ENCODE measurements at places on chromosomes 3 and 15.

- H3K27me3 ChIP-seq, result no peaks in the 10 kb centered on the region
- DNase-seq, result no peak
- no peak overlapping the region for H3K27ac ChIP-seq
- H3K4me1 ChIP-seq, result no peaks in the 10 kb centered on the region
- H3K4me3 ChIP-seq, result no peak overlapping the region
- no peaks in the 10 kb centered on the region for H3K36me3 ChIP-seq
These were observed 221.3 kb upstream of the GAP43 start for GRCh38 chr3:115401851-115402501.

- no peaks in the 10 kb centered on the region for H3K4me1 ChIP-seq
- H3K27me3 ChIP-seq, result no peaks in the 10 kb centered on the region
- no peak for DNase-seq
- no peak overlapping the region for H3K4me3 ChIP-seq
These were observed 181.6 kb downstream of the ROBO1 start for GRCh38 chr3:79586232-79586631.

- DNase-seq, result no peak
- H3K27ac ChIP-seq, result no peak overlapping the region
- H3K4me1 ChIP-seq, result no peaks in the 10 kb centered on the region
- 0 out of 2 replicates have a peak, but pooled peaks cover 3% of the 10 kb centered on the region for H3K36me3 ChIP-seq
- no peaks in the 10 kb centered on the region for H3K27me3 ChIP-seq
These were observed 86.5 kb downstream of the LRRFIP2 start for GRCh38 chr3:37087870-37088269.

DNA sequence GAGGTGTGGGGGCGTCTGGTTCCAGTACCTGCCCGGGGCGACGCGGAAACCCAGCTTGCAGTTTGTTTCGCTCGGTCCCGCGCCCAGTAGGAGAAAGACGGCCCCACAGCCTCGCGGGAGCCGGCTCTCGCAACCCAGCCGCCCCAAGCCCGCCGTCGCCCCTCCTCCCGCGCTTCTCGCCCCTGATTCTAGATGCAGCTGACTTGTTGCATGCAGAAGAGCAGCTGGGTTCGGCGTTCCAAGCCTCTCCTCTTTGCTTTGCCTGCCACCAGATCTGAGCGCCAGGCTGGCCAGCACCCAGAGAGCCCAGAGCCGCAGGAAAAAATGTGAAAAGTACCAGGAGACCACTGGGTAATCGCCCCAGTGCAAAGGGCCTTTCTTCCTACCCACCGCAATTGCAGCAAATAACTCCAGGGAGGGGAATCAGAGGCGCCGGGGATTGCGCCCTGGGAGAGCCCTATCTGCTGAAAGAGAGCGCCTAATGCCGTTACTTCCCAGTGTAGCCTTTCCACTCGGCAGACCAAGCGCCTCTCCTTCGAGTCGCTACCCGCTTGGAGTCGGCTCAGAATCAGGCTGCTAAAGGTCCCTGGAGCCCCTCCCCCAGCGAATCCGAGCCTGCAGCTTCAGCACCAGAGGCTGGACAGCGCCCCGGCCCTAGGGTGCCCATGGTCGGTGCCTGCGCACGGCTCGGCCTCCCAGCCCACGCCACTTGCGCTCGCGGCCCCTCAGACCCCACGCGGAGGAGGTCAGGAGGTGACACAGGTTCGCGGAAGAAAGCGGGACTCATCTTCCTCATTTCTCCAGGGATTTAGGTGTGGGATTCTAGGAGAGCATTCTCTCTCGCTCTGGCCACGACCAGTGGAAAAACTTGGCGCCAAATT, 15.7 kb upstream of the AEN start:
- peak; percentile 15 for DNase-seq
- no peaks in the 10 kb centered on the region for H3K36me3 ChIP-seq
- H3K4me1 ChIP-seq, result no peaks in the 10 kb centered on the region
- H3K27me3 ChIP-seq, result peaks cover 31% of the 10 kb centered on the region
- H3K27ac ChIP-seq, result no peak overlapping the region

- no peaks in the 10 kb centered on the region for H3K36me3 ChIP-seq
- no peak for DNase-seq
- no peak overlapping the region for H3K4me3 ChIP-seq
These were observed 24.6 kb upstream of the GATA2 start for GRCh38 chr3:128517648-128518047.

GRCh38 chr15:65956307-65956706, 87.0 kb downstream of the RAB11A start:
- H3K27me3 ChIP-seq, result no peaks in the 10 kb centered on the region
- H3K4me1 ChIP-seq, result peaks cover 22% of the 10 kb centered on the region
- DNase-seq, result no peak
- no peak overlapping the region for H3K27ac ChIP-seq
- no peak overlapping the region for H3K4me3 ChIP-seq
- H3K36me3 ChIP-seq, result no peaks in the 10 kb centered on the region

DNA sequence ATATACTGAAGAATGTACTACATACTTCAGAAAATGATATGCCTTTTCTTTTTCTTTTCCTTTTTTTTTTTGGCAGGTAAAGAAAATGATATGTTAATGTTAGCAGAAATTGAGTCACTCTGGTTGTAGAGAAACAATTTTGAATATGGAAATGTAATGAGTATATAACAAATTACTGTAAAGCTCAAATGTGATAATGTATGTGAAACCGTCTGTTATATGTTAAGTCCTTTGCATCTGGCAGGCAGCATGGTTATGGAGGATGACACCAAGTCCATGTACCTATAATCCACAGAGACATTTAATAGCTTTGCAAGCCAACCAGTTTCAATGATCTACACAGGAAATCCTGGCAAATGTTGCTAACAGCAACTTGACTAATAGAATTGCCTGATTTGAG, 58.4 kb downstream of the HACD2 start:
- peak overlapping the region; percentile 38 for H3K4me3 ChIP-seq
- H3K4me1 ChIP-seq, result peaks cover 53% of the 10 kb centered on the region
- no peaks in the 10 kb centered on the region for H3K27me3 ChIP-seq
- H3K36me3 ChIP-seq, result no peaks in the 10 kb centered on the region

- H3K4me3 ChIP-seq, result no peak overlapping the region
- H3K4me1 ChIP-seq, result no peaks in the 10 kb centered on the region
- DNase-seq, result no peak
- H3K27me3 ChIP-seq, result no peaks in the 10 kb centered on the region
- H3K36me3 ChIP-seq, result no peaks in the 10 kb centered on the region
These were observed 280.3 kb upstream of the RORA start for GRCh38 chr15:61509327-61509840.

DNA sequence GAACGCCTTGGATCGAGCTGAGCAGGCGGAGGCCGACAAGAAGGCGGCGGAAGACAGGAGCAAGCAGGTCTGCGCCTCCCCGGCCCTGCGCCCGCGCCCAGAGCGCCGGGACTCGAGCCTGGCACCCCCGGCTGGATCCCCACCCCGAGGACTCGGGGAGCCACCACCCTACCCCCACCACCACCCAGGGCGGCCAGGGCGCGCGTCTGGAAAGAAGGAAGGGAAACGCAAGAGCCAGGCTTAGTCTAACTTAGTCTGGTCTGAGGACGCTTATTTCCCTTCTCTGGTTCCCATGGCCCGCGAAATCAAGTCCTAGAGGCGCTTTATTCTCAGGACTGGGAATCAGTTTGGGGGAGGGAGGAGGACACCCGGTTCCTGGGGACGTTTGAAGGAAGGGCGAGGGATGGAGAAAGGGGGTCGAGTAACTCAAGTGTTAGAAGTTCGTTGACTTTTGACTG, 359 bp downstream of the TPM1 start:
- H3K4me1 ChIP-seq, result 0 out of 2 replicates have a peak, but pooled peaks cover 4% of the 10 kb centered on the region
- H3K27me3 ChIP-seq, result peaks cover 68% of the 10 kb centered on the region
- H3K36me3 ChIP-seq, result no peaks in the 10 kb centered on the region
- H3K4me3 ChIP-seq, result peak overlapping the region; percentile 12
- no peak for DNase-seq

DNA sequence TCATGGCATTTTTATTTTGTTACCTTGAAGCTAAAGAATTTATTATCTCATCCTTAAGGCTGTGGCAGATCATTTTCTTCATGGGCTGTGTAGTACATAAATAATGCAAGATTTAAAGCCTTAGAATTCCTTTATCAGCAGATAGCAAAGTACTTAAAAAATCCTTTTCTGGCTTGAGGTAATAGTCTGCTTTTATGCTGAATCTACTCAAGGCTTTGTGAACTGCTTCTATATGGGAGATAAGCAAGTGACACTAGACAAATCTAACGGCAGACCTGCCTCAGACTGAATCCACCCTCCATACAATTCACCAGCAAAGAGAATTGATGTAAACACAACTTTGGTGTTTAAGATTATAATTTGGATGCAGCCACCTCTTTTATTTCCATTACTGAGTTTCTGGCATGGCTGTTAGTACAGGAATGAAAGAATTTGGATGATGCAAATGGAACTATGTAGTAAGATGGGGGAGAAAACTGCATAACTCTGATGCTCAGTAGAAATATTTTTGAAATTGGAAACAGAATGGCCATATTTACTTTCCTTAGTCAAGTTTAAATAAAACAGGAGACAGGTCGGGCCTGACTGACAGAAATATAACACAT, 1121.5 kb downstream of the NAALADL2 start:
- no peak for DNase-seq
- no peaks in the 10 kb centered on the region for H3K27me3 ChIP-seq
- H3K36me3 ChIP-seq, result no peaks in the 10 kb centered on the region
- no peak overlapping the region for H3K4me3 ChIP-seq

Measured in MM.1S (cell line).